Activated CD8-positive, alpha-beta memory T cell treated with anti-CD3 and anti-CD28 coated beads for 4 hours (primary cell): ENCODE measurements at places on chromosomes 11 and 22.

- DNase-seq, result no peak
Observed at GRCh38 chr11:101345891-101346290, 216.3 kb upstream of the PGR start.

DNA sequence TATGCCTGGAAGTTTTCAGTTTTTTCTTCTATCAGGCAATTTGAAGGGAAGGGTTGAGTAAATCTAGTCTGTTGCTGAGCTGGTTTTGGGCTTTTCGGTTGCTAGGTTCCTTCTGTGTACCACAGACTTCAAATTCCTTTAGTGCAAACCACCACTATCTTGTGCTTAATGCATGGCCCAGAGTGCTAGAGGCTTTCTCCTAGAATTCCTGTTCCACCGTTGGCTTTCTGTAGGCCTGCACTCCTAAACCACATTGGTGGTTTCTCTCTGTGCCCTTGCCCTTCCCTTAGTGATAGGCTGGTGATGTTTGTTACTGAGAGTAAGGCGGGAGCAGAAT is 47.1 kb upstream of the CTSC start:
- no peak for DNase-seq

DNA sequence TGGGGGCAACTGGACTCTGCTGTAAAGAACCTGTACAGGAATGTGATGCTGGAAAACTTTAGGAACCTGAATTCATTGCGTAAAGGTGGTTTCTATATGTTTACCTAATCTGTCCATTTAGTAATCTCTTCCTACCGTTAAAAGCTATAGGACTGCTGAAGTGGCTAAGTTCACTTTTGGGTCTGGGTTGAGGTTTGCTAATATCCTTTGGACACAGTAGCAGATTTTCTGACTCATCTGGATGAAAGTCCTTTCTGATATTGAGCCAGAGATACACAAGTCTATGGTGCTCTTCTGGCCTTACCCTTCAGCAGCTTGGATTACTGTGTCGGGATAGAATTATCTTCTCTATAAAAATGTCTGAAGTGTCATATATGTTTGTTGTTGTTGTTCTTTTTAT is 16.9 kb downstream of the ZNF215 start:
- no peak for DNase-seq

DNA sequence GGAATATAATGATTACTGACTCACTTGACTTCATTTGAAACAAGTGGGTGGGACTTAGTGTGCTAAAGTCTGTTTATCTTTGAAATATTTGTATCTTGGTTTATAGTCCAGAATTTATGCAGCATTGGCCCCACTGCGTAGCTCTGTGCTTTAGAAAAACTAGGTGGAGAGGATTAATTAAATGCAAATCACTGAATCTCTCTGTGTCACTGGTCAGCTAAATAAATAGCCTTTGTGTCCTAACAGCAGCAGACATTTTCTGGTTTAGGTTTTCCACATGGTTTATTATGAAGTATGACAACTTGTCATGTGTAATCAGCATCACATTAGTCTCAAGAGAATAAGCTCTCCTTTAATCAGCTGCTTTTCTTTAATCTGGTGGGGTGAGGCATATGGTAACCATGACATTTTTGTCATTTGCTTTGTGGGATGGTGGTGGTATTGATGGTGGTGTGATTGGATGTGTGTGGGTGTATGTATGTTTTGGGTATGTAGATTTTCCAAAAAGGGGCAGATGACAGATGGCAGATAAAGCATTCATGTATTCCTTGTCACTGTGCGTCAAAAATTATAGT is 33.9 kb downstream of the BCL2L13 start:
- no peak for DNase-seq

DNA sequence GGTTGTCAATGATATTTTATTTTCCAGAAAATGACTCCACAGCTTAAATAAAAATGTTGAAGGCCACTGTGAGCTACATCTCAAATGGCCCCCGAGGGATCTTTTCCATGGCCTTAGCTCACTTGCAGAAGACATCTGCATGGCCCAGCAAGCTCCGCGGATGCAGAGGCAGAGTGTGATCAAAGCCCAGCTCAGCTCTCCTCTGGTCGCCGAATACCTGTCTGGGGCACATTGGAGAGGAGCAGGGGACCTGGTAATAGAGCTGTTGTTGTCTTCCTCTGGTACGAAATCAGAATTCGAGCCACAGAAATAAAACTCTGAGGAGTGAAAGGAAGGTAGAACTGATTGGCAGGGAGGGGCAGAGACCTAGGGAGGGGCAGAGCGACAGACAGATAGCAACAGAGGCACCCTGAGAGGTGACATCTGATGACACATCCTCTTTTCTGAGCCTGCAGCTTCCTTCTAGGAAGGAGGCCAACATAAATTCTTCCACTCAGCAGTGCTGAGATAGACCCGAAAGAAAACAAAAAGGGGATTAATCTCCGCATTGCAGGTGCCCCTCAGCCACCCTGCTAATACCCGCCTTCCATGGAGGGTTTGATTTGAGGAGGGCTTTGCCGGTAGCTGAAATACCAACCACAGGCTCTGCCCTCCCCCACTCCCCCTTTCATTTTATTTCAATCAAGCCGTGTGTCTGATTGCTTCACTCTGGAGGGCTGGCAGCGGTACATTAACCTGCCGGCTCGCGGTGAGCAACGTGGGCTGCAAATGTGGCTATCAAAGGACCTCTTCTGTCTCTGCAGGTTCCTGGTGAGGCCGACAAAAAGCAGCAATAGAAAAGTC is 759.4 kb downstream of the OPCML start:
- no peak for DNase-seq
